ENCODE measurements at places on chromosomes 4 and X.

- no peak for DNase-seq
Measured at GRCh38 chr4:47155919-47156318, 124.6 kb downstream of the GABRB1 start.

GRCh38 chr4:11424000-11424399 is 4.7 kb downstream of the HS3ST1 start:
- DNase-seq, result no peak

DNA sequence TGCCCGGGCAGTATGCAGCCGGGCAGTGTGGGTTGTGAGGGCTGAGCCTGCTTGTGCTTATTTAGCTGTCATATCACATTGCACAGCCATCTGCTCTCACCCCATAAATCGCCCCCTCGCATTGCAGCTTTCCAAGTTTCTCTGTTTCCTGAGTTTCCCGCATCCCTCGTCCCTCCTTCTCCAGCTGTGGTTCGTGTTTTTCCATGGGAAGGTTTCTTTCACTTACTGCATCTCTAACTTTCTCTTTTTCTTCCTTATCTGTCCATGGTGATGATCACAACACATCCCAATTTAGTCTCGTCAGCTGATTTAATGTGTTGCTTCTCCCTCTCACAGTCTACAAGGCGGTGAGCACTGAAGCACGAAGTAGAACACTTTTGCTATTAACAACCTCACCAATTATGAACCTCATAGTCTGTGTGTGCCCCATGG is 118.1 kb downstream of the ENPP6 start:
- no peak for DNase-seq

- no peak for DNase-seq
Measured at GRCh38 chr4:85154591-85154990, 188.1 kb upstream of the WDFY3 start.

DNA sequence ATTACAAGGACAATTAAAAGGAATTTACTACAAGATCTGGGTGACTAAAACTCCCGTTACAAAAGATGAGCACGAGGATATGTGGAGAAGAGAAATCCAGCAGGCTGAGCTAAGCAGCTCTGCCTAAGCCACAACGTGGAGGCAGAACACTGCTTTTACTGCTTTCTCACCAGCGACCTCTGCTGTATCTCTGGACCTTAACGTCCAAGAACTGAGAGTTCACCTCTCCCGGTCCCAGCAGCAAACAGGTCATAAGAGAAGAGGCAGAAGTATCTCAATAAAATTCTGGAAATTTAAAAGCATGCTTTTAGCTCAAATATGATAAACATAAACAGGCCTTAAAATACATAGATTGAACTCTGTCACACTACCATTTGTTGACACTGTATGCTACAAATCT is 81.0 kb downstream of the ADGRA3 start:
- no peak for DNase-seq

DNA sequence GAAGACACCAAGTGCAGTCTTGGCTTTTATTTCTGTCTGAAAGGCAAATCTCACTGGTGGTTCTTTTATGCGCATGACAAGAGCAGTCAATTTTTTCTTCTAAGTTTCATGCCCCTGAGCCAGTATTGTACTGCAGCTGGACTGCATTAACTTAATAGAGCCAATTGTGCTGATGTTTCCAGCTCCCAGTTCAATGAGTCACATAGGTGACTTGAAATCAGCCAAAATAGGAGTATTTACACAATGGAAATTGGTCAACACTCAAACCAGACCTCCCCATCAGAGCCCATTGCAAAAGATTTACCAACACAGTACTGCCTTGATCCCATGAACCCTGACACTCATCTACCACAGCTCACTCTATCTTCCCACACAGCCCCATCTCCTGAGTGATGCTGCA is 100.3 kb upstream of the GUCY1A1 start:
- DNase-seq, result no peak

GRCh38 chr4:179768996-179769395 is 2326.8 kb upstream of the AGA start:
- DNase-seq, result no peak

DNA sequence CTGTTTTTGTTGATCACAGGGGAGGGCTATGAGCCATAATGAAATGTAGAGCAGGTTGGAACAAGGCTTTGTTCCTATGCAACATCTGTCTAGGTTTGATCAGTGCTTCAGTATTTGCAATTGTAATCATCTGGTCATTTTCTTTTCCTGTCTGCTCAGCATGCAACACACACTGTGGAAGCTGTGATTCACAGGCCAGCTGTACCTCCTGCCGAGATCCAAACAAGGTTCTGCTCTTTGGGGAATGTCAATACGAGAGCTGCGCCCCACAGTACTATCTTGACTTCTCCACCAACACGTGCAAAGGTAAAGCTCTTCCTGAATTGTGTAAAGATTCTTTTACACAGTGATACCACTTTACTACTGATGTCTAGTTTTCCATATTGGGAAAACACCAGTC is 181.9 kb upstream of the ANXA3 start:
- no peak for DNase-seq

- DNase-seq, result no peak
Measured at GRCh38 chr4:88189881-88190585, 31.6 kb upstream of the ABCG2 start.

DNA sequence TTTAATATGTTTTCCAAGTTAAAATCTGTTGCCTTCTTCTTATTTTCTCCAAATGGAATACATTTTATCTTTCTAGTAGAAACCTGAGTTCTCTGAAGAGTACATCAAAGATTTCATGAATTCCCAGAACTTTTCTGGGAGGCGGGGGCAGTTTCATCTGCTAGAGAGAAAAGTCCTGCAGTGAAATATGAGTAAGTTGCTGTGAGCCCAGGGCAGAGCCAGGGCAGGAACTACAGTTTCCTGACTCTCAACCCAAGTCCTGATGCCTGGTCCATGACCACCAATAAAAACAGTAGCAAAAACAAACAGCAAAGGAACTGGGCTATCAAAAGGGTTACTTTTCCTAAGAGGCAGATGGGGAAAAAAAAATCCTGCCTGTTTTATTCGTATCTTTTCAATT is 239.4 kb upstream of the CTSO start:
- DNase-seq, result no peak

GRCh38 chr4:32826169-32826568 is 2106.0 kb downstream of the PCDH7 start:
- DNase-seq, result no peak

DNA sequence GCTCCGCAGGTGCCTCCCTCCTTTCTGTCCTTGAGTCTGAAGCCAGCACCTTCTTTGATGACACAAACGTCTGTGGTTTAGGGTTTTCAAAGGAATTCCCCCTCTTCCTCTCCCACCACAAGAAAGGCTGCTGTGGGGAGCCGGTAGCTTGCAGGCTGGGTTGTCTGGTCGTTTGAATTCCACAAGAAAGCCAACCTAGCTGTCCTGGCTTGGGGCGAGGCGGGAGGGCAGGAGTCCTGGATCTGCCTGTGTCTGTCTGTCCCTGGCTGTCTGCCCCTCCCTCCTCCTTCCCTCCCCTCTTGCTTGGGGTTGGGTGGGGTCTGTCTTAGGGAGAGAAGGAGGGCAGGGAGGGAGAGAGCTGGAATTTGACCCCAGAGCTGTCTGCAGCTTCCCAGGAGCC is 56.3 kb downstream of the SHROOM2 start:
- DNase-seq, result no peak

DNA sequence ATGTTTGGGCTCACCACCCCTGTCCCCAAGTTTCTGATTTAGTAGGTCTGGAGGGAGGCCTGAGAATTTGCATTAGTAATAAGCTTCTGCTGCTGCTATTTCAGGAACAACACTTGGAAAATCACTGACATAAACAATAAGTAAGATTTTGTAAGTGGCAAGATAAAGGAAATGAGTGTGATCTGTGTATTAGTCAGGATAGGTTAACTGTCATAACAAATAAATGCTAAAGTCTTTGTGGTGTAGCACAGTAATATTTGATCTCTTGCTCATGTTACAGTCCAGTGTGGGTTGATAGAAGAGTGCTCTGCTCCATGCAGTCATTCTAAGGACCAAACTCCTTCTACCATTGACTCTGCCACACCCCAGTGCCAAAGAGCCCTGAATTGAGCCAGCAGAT is 67.0 kb downstream of the NHS start:
- no peak for DNase-seq

- no peak for DNase-seq
Measured at GRCh38 chr4:130203571-130203970, 1107.6 kb downstream of the C4orf33 start.

GRCh38 chr4:165872461-165873297 is at the start of gene TLL1:
TLL1 (plus strand) TSS chr4:165873237; CDS start chr4:165873905, 668 bp downstream.
- DNase-seq, result no peak

DNA sequence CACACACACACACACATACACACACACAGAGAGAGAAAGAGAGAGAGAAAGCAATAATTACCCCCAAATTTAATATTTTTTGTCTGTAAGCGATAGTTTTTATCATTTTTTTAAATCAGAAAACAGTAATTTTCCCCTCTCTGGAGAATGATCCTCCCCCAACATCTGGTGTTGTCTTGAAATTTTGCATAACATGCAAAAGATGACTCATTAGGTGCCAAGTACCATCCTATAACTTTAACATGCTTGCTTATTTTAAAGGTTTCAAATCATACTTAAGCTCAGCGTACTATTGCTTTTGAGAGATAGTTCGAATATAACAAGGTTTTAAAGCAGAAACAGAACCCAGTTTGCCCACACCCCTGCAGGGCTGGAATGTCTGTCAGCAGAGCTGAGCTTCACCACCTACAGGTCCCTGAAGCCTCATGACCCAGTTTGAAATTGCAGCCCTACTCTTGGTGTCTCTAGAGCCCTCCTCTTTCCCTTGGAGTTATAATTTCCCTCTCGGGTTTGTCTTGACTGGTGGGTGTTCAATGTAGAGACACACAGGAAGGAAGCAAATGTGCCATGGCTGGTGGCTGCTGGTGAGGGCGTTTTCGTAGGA is 175.0 kb upstream of the HS3ST1 start:
- DNase-seq, result no peak

DNA sequence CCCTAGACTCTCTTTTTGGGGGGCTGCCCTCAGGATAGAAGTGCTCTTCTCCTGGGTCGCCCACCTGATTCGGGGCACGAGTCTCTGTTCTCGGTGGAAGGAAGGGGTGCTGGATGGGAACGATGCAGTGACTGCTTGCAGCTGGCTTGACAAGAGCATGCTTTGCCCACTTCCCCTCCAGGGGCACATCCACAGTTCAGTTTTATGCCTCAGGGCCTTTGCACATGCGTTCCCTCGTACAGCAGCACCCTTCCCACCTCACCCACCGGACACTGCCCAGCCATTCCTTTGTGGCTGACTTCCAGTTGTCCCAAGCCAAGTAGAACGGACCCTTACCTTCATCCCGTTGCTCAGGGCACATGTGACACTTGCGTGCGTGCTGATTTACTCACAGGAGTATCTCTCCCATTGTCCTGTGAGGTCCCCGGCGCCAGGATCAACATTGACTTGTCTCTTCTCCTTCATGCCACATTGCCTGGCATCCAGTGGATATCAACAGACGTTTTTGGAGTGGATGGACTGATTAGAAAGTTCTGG is 60.0 kb downstream of the C4orf50 start:
- DNase-seq, result peak; percentile 35

DNA sequence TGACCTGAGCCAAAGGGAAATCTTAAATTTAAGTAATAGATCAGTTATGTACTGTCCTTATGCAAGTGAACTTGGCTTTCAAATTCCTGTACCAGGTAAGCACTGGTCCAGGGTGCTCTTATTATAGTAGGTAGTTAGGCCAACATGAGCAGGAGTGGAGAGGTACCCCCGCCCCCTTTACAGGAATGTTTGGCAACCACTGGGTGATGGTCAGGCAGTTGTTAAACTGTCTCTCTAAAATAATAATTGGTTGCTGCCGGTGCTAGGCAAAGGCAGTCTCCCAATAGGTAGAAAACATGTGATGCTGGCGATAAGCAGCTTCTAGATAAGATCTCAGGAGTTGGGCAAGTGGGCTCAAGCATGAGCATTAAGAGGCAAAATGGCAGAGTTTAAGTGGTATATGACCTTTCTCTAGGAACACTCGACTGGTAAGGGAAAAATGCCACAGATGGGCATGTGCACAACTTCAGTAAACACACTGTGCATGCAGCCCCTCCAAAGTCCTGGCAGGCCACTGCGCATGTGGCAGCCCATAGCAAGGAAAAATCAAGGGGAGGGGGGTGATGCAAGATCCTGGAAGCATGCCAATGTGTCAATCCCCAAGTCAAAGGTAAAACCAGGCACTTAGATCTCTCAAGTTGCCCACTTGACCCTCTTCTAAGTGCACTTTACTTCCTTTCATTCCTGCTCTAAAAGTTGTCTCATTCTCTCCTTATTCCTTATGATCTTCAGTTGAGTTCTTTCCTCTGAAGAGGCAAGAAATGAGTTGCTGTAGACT is 1239.7 kb downstream of the C4orf33 start:
- DNase-seq, result no peak

- no peak for DNase-seq
Measured at GRCh38 chrX:135740681-135741149, 27.3 kb downstream of the CT45A1 start.

DNA sequence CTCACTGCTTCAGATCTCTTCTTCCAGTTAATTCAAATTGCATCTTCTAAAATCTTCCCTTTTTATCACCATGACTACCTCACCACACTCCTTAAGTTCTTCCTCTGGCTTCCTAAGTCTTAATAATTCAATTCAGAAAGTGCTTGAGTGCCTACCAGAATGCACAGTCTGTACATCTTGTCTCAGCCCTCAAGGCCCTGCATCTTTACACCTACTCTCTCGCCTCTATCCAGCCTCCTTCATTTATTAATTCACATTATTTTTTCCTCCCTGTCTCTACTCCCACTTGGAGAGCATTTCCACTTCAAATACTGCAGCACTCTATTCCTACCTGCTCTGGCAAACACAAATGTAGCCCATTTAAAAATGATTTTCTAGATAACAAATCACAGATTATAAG is 90.5 kb downstream of the MAPK10 start:
- DNase-seq, result no peak

DNA sequence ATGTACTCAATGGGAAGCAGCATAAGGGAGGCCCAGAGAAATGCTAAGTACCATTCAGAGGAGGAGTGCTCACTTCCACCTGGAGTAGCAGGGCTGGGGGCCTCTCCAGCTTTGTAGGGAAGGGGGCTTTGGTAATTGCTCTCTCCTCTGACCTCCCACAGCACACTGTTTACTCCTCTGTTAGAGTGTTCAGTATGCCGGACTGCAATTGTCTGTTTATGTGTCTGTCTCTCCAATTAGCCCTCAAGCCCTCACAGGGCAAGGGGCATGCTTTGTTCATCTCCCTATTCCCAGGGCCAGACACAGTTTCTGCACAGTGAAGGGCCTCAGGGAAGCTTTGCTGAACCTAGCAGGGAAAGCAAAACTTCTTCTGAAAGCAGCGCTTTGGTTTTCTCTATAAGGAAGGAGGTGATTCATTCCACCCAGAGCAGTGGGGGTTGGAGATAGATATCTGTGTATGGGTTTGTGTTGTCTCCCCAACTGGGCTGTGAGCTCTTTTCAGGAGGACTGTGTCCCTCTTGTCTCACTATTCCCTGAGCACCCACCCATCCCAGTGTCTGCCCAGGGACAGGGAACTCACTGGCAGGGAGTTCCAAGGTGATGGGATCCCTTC is 50.0 kb upstream of the VMA21 start:
- DNase-seq, result no peak

GRCh38 chr4:82639971-82640370 is 78.2 kb upstream of the TMEM150C start:
- DNase-seq, result no peak

- no peak for DNase-seq
Measured at GRCh38 chr4:145939856-145940255, 1.2 kb upstream of the ZNF827 start.
